ENCODE measurements at places on chromosomes 7 and 10.
A peak's percentile ranks its signal among the peaks of the same experiment; 100 is the strongest.

DNA sequence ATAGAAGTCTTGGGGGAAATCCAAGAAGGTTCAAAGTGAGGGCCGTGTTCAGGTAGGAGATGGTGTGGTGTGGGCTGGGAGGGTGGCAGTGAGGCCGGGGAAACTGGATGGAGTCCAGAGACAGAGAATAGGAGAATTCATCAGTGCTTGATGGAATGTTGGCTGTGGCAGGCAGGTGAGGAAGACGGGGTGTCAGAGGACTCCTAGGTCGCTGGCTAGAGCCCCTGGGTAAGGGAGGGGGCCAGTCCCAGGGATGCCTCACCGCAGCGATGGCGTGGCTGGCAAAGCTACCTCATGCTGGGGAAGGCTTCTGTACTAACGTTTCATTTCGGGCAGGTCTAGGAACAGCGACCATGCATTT is 373.0 kb downstream of the RPS24 start:
- no peak for DNase-seq

DNA sequence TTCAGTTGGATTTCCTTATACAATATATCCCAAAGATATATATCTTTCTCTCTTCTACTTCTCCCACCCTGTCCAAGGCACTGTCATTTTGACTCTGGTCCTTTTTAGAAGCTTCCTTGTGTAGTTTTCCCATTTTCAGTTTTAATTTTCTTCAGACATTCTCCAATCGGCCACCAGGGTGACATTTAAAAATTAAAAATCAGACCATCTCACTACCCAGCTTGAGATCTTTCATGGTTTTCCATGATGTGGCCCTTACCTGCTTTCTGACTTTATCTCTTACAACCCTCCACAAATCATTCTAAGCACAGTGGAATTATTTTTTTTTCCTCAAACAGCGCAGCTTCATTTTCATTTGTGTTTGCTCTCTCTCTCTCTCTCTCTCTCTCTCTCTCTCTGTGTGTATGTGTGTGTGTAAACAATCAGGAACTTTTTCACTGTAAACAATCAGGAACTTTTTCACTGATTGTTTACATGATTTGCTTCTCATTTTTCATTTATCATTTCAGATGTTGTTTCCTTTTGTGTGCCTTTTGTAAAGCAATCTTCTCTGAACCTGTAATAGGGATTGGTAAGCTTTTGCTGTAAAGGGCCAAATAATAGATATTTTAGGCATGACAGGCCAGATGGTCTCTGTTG is 348.9 kb downstream of the ATRNL1 start:
- no peak for DNase-seq

- DNase-seq: peak; percentile 35
These were observed 5.7 kb upstream of the ZYX start for GRCh38 chr7:143375298-143376034.

GRCh38 chr7:12370249-12370648 is 33.4 kb downstream of the VWDE start:
- DNase-seq: no peak

GRCh38 chr10:13383399-13383761 is 35.3 kb upstream of the SEPHS1 start:
- no peak for DNase-seq

GRCh38 chr7:130929896-130930659 is 196.1 kb upstream of the KLF14 start:
- DNase-seq: no peak

DNA sequence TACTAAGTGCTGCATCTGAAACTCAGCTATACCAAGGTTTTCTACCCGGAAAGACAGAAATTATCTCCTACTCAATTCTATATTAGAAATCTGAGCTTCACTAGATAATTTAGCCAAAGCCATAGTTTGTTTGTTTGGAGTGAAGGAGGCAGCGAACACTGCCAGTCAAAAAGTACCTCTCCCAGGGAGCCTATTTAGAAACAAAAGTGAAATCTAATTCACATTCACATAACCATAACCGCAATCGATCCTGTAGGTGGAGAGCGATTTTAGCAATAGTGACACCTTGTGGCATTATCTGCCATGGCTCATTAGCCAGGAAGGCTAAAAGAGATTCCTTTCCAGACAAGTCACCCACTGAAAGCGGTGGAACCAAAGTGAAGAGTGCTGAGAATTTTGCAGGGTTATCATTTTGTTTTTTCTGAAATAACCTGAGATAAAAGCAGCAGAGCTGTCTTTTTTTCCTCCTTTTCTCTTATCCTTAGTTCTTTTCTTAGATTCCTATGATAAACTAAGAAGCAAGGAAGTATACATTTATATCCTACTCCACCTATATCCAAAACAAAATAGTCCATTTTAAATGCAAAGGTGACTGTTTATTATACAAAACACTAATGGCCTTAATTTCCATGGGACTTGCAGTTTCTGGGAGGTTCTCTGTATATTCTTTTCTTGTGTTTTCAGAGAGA is 83.7 kb upstream of the BET1 start:
- DNase-seq: peak; percentile 37

DNA sequence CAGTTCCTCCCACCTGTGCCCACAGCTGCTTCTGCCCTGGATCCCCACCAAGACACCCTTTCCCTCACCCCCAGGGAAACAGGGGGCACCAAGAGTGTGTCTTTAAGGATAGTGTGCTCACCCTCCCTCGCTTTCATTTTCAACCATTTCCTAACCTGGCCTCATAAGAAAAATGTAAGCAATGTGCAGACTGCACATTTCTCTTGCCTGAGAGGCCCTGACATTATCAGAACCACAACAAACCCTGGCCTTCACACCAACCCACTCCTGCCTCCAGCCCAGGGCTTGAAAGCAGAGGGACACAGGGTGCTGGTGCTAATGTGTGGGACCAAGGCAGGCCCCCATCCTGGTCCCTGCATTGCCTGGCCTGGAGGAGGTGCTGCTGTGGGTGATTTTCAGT is 11.0 kb upstream of the IMPDH1 start:
- DNase-seq: no peak

Measured in stimulated activated CD4-positive, alpha-beta T cell treated with anti-CD3 and anti-CD28 coated beads, Interleukin-2, amount 100 ng/mL, for 4 hours (primary cell).